Heart right ventricle (tissue), 16 donors: ENCODE measurements at places on chromosomes 5 and 9. TPM values are rescaled to one million over a fixed set of nuclear protein-coding genes. Genes with fewer than 3 reads are reported as not detected.

DNA sequence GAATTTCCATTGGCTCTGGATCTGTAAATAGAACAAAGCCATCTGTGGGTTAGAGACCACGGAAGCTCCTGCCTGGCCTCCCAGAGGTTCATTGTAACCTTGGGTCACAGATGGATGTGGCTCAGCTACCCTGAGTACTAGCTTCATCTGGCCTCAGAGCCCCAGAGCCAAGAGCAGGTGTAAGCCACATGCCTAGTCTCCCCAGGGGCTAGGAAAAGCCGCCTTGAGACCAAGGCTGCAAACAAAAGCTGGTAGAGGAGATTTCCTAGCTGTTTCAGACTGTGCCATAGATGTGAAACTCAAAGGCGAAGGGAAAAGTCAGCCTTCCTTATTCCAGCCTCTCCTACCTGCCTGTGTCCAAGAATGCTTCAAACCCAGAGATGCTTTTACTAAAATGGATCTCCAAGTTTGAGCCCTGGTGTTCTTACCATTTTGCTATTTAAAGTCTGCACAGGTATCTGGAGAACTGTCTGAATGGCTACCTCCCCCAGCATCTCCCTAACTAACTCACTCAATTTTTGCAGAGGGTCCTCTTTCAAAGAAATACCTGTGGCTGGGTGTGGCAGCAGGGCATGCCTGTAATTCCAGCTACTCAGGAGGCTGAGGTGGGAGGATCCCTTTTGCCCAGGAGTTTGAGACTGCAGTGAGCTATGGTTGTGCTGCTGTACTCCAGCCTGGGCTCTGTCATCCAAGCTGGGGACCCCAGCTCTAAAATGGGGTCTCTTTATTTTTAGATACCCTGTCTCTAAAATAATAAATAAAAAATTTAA is 42.3 kb upstream of the MAP1B start:
- no peak for DNase-seq

DNA sequence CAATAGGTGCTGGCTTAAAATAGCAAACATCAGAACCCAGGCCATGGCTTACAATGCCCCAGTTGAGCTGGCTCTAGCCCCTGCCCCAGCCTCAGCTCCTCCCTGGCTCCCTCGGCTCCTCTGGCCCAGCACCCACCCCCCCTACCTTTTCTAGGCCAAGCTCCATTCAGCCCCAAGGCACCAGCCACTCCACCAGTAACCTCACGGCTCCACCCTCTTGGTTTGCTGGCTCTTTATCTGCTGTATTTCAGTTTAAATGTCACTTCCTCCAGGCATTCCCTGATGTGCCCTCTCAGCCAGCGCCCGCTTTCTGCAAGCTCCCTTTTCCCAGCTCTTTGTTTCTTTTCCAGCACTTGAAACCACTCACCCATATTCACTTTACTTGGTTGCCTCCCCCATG is 10.6 kb downstream of the C1QTNF2 start:
- DNase-seq = no peak

- no peak for DNase-seq
Observed at GRCh38 chr5:159549046-159549445, 218.8 kb upstream of the IL12B start.

DNA sequence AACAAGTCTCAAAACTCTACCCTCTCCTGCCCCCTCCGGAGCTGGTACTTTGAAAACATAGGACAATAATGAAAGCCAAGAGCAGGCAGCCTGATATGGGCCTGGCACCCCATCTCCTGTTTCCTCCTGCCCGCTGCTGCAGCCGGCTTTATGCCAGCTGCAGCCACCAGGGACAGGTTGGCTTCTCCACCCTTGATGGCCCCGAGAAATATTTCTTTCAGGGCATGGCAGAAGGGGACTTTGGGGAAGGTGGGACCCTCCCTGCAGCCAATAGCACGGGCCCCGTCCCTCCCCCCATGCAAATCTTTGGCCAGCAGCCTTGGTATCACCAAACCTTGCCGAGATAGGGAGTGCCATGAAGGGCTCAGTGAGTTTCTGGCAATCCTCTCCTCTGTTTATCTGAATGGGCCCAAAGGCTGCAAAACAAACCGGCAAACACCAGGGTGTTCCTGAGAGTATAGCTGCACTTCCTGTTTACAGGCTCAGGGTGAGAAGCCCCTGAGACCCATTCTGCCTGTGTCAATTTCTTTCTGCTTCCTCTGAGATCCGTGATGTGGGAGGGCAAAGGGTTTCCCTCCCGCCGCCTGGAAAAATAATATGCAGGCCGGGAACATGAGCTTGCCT is 73.4 kb upstream of the BOD1 start:
- peak; percentile 32 for DNase-seq

DNA sequence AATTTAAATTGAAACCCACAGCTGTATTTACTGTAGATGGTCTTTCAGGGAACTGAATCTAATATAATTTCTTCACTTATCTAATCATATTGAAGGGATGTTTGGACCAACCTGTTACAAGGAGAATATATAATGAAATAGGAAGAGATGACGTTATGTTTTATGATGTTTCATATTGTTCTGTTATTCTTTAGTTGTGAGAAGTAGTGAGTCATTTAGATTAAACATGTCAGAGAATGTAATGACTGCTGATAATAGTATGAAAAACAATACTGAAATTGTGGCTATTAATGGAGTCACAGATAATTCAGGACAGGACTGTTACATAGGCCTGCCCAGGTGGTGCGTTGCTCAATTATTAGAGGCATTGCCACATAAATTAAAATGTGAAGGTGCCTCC is 1993.4 kb downstream of the EFNA5 start:
- no peak for DNase-seq

GRCh38 chr5:61625681-61626621 is 293.9 kb downstream of the ZSWIM6 start:
- peak; percentile 84 for DNase-seq

GRCh38 chr9:125538092-125538473 is 168.9 kb downstream of the MAPKAP1 start:
- no peak for DNase-seq

DNA sequence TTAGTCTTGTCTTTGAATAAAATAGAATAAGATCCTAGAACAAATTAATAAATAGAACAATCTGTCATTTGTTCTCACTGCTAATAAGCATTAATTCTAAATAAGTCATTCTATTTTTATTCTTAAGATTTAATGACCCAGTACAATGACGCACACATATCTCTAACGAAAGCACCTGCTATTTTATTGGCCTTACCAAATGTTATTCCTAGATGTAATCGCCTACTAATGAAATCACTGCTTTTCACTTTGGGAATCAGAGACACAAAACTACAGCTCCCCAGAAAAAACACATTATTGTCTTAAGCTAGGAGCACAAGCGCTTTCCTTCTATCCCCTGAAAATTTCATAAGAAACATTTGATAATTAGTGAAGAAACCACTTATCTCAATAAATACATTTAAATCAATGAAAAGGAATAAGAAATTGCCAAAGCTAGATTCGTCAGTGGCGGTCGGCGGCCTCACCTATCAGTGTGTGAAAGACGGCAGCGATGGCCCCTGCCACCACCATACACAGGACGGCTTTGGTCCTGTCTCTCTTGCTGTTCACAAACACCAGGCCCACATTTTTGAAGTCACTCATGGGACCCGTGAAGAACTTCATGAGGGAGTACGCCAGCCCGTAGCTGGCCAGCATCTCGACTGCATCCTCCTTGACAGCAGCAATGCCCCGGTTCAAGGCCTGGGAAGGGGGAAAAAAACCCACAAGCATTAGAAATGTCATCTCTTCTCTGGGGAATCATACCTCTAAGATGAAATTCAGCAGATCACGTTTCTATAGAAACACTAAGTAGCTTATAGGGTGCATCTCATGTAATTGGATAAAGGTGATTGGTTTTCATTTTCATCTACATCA is 102.8 kb downstream of the ANKH start:
- no peak for DNase-seq

- DNase-seq = no peak
Observed at GRCh38 chr5:179185941-179186411, 125.8 kb downstream of the ZNF354C start.

DNA sequence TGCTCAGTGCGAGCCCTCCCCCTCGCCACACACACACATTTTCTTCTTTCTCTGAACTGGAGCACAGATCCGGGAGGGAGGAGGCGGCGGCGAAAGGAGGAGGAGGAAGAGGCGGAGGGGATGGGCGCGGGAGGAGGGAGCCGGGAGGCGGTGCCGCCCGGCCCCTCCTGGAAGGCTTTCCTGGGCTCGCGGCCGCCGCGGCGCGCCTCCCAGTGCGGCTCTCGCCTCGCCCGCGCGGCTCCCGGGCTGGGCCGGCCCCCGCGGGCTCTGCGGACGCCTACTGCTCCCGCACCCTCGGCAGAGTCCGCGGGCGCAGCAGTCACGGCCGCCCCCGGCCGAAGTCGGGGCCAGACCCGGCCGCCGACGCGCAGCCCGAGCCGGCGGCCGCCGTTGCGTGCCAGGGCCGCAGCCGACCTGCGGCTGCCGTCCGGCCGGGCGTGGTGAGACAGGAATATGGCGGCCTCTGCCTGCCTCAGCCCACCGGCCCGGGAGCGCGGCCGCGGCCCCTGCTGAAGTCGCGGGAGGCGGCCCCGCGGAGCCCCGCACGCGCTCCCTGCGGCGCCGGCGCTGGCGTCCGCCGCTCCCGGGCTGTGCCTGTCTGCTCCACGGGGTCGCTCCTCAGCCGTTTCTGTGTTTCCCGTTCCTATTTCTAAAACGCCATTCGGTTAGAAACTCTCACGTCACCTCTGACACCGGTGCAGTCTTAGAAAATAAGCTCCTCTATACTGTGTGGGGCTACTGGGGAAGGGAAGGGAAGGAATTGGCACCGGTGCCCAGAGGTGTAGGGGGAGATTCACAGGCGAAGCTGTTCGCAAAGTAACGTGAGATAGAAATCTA is 500 bp upstream of the GNAQ start:
- DNase-seq = peak; percentile 93

DNA sequence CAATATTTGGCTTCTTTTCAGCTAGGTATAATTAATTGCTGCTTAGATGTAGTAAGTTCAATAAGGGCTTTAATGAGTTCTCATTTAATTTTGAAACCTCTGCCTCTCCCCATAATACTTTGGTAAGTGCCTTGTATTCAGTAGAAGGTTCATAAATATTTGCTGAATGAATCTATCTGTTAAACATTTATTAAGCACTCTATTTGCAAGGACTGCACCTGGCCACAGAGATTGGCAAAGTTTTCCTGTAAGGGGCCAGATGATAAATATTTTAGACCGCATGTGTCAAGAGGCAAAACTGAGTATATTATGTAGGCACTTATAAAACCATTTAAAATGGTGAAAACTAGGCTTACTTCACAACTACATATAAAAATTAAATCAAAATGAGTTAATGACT is 19.0 kb upstream of the GNA14 start:
- DNase-seq = no peak

DNA sequence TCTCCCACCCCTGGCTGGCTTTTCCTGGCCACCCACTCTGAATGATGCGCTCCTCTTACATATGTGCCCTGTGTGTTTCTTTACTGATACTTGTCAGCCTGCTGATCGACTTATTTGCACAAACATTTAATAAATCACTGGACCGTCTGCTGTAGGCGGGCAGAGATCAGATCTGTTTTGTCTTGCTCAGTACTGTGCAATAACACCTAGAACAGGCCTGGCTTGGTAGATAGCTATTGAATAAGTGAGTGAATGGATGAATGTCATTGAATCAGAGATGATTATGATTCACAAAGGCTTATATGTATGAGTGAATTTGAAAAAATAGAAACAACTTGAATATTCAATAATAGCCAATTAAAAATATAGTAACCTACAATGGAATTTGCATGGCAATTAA is 165.1 kb downstream of the RGS3 start:
- DNase-seq = no peak

GRCh38 chr5:128487041-128487440 is 51.0 kb downstream of the FBN2 start:
- DNase-seq = no peak

- no peak for DNase-seq
Observed at GRCh38 chr5:147081311-147081764, 153.5 kb upstream of the STK32A start.

- DNase-seq = no peak
Observed at GRCh38 chr9:128774804-128775203, 3.1 kb upstream of the ZER1 start.

DNA sequence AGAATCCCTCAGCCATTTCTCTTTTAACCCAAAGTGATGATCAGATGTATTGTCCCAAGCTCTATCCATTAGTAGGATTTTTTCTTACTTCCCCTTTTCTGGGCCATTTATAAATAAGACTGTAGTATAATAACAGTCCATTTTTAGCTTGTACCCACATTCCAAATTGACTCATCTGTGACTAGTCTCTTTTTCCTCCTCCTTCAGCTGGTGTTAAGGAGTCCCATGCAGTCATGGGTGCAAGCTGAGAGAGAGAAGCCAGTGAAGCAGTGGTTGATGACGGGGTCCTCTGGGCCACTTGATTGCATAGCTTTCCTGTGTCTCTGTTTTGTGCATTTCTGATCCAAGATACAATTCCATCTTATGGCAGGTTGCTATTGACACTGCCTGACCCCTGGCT is 476.0 kb upstream of the CD180 start:
- DNase-seq = no peak

DNA sequence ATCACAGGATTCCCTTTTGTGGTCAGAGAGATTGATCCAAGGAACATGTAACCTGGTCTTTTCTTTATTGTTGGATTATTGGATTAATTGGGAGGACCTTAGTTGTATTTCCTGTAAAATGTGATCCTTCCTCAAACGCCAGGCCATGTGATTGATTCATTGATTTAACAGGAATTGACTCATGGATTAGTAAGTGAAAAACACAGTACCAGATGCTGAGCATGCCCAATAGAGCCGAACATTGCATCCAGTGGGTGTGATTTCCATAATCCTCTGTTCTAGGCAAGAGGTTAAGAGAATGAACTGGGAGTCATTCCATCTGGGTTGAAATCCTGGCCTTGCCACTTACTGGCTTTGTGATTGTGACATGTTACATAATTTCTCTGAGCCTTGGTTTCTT is 522.3 kb downstream of the MAT2B start:
- DNase-seq = no peak

DNA sequence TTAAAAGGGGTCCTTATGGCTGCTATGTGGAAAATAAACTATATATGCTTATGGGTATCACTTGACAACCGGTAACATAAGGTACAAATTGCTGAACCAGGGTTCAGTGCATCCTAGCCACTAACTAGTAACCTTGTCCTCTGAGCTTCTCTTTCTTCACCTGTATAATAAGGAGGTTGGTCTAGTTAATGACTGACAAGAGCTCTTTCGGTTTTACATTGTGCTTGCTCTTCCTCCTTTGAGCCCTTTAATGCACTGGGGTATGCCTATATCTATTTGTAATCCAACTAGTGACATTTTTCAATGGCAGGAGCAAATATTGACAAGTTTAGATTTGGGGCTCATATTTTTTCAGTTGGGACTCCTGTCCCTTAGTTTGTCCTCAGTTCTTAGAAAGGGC is 66.1 kb downstream of the NPR3 start:
- no peak for DNase-seq

GRCh38 chr5:130992095-130992494 is 173.0 kb downstream of the HINT1 start:
- no peak for DNase-seq

- no peak for DNase-seq
Observed at GRCh38 chr9:133803745-133804144, 65.6 kb upstream of the SARDH start.

CA9 gene
- not detected for total RNA-seq

SPINK7 gene
- total RNA-seq = not detected

CYLC2 gene
- total RNA-seq = not detected

IL4 gene
- total RNA-seq = not detected

MTMR12 gene
- 27.2 TPM for total RNA-seq

ARL10 gene
- 9.2 TPM for total RNA-seq

CCL19 gene
- total RNA-seq = 0.87 TPM

ORM2 gene
- not detected for total RNA-seq

RMRP gene
- 11,359 TPM for total RNA-seq
